ENCODE measurements at places on chromosomes 12 and 14.
A peak's percentile ranks its signal among the peaks of the same experiment; 100 is the strongest.

DNA sequence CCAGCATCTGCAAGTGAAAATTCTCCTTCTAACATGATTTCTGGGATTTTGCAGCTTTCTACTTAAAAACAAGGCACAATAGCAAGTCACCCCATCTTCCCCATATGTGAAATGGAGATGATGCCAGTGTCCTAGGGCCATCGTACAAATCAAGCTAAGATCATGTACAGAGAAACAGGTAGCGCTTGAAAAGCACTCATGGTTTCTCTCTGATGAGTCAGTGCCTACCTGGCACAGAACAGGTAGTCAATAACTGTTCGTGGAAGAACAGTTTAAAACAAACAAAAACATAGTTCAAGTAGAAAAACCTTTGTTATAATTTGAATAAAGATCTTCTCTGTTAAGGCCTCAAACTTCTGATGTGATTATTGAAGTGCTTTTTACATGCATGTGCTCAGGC lies 46.9 kb downstream of the RAD52 start:
- DNase-seq, result no peak

DNA sequence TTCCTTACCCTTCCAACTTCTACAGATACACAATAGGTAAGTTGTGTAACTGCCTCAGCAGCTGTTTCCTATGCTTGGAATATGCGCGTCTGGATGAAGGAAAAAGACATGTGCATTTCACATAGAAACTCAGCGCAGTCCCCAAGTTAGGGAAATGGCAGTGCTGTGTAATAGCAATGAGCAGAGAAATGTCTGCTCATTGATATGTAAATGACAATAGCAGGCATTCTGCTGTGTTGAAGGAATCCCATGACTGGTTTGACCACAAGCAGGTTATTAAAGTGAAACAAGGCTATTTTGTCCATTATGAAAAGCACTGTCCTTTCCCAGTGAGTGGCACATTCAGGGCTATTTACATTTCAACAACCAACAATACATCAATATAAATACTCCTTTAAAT lies 106.6 kb downstream of the BTG1 start:
- no peak for DNase-seq

- no peak for DNase-seq
Measured at GRCh38 chr12:96571101-96571862, 81.9 kb downstream of the CFAP54 start.

- DNase-seq, result peak; percentile 35
Measured at GRCh38 chr12:89825591-89826449, 117.2 kb upstream of the ATP2B1 start.

GRCh38 chr14:95294834-95295599 lies 24.7 kb downstream of the CLMN start:
- no peak for DNase-seq

- peak; percentile 46 for DNase-seq
Measured at GRCh38 chr14:75428230-75429104, 645 bp downstream of the JDP2 start.

GRCh38 chr14:105576525-105577088 lies 50.2 kb downstream of the TMEM121 start:
- DNase-seq, result no peak

- DNase-seq, result peak; percentile 76
Measured at GRCh38 chr14:103542605-103543088, 13.7 kb downstream of the TRMT61A start.

- DNase-seq, result peak; percentile 44
Measured at GRCh38 chr14:92922883-92923743, at the start of gene CHGA. Gene CHGA, plus strand, starts transcription at chr14:92923150. Its CDS starts 210 bp downstream, at chr14:92923360.

DNA sequence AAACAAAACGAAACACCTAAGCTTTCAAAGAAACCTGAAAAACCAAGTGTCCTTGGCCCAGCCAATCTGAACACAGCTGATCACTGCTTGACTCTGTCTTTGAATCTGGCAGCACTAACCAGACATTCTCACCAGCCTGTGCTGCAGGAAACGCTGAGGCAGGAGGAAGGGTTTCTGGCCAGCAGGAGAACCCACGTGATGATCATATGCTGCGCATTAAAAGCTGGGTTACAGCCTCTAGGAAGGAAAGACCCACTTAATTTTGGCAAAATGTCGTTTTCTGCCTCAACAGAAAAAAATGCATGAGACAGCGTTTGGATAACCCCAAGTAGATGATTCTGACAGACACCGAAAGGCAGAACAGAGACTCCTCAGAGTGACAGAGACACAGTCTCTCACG lies 9.8 kb downstream of the APPL2 start:
- DNase-seq, result peak; percentile 96

DNA sequence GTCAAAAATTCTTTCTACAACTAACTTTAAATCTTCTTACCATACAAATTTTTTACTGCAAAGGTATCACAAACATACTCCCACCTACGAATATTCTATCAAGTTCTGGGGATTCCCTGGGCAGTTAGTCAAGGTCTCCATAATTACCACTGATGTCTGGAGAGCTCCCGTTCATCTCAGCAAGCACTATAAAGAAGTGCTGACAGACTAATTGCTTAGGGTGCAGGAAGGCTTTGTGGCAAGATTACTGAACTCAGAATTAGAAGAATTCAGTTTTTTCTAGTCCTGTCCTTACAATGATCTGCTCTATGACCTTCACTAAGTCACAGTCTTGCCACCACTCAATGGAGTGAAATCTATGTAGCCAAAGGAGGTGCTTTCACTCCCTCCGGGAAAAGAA lies 61.5 kb downstream of the DUSP16 start:
- no peak for DNase-seq

- no peak for DNase-seq
Measured at GRCh38 chr12:82461393-82461792, 103.1 kb downstream of the METTL25 start.

DNA sequence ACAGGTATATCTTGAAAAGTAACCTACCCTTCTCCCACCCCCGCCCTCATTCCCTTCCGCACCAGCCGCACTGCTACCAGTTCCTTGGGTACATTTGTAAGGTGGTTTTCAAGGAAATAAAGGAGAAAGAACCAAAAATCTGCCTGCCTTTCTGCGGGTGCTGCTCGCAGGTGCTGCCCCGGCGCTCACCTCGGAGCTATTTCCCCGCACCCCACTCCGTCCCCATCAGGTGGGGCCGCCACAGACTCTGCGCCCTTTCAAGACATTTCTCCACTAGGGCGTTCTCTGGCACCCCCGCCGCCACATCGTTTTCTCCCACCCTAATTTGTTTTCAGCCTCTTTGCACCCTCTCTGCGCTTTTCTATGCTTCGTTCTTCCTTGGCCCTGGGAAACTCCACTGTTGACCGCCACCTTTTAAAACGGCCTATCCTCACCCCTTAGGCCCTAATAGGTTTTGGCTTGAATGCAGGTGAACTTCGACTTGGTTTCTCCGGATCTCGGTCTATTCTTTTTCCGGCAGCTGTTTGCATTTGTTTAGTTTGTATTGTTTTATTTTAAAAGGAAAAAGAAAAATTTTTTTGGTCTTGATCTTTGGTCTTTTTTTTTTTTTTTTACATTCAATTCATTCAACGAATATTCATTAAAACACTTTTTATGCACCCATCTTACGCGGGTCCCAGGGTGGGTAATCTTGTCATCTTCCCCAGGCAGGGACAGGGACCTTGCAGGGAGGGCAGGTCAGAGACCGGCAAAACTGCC lies 3.0 kb downstream of the VSX2 start:
- DNase-seq, result no peak

DNA sequence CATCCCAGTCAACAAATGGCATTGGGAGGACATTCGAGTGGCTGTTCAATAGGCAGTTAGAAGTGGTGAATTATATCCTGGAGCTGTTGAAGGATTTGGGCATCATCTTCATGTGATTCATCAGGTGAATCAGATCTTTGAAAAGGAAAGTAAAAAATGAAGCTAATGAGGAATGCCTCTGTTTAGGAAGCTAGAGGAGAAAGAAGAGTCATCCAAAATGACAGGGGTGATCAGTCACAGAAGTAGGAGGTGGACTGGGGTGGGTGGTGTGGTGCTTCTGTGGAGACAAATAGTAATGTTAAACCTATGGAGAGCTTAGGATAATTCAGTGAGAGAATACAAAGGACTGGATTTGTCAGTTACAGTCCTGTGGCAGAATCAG lies 32.7 kb downstream of the DIP2B start:
- DNase-seq, result no peak

DNA sequence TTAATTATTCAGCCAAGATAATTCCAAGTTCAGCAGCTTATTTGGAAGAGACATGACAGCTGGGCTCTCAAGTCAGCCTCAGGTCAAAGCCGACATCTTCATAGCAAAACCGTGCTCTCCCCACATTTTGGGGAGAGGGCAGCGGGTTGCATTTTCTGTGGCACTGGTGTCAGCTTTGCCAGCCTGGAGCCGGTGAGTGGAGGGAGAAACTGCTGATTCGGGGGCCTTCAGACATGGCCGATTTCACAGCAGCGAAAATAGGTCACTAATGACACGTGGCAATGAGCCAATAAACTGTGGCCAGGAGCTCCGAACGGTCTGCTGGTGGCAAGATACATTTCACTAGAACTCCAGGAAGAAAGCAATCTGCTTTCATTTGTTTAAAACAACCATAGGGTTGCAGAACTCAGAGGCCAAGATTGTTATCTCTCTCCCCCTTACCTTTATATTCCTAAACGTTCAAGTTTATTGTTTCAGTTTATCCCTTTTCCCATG lies 173.2 kb downstream of the CAND1 start:
- no peak for DNase-seq

DNA sequence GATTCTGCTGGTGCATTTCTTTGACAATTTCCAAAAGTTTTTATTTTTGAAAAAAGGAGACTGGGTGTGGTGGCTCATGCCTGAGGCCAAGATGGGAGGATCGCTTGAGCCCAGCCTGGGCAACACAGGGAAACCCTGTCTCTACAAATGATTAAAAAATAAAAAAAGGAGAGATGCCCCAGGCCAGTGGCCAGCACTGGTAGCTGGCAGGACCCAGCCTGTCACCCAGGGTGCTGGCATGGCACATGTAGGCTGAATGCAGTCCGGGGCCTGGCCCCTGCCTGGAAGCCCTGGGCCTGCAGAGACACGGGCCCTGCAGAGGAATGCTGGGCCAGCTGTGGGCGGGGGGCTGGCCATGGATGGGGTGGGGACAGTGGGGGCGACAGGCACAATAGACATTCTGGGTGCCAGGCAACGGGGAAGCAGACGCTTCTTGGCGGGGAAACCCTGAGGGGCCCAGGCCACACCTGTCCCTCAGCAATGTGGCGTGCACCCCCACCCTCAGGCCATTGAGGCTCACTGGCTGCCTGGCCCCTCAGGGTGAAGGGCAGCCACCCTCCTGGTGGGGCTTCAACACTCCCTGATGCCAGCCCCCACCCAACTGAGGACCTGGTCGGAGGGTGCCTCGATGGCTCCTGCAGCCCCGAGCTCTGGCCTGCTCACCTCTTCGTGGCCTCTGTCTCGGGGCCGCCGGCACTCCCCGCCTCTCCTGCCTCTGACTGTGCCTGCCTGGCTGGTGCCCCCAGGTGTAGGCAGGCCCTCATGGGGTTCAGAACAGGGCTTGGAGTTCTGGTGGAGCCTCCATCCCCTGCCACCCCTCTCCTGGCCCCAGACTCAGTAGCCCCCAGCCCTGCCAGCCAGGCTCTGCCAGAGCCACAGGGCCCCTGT lies 12.1 kb downstream of the TRMT61A start:
- no peak for DNase-seq

DNA sequence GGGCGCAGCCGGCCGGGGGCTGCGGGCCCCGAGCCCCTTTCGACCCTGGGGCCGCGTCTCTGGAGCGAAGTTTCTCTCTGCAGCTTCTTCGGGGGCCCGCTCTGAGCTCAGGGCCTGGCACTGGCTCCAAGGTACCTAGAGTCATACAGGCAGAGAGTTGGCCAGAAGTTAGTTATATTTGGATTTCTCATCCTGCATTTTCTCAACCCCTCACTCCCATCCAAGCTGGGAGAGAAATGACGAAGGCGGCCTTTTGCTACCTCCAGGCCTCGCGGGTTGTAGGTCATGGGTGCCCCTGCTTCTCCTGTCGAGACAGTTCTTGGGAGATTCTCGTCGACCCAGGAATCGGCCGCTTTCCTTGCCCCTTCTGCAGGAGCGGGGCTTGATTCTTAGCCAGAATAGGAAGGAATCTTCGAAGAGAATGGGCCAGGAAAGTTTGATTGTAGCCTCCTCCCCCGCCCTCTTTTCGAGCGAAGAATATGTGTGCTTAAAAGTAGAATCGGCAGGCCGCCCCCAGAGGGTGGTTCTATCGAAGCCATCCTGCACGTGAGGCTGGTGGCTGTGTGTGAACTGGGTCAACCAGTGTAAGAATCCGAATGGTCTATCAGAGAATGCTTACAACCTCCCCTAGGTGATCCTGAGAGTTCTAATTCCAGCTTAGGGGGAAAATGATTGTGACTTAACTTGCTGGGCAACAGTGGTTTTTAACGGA lies 785 bp downstream of the MLEC start:
- no peak for DNase-seq

GRCh38 chr12:103912069-103912468 lies 18.1 kb upstream of the HSP90B1 start:
- no peak for DNase-seq

GRCh38 chr14:98956181-98956580 lies 315.8 kb downstream of the BCL11B start:
- DNase-seq, result no peak

- peak; percentile 58 for DNase-seq
Measured at GRCh38 chr14:103126873-103127304, 3.6 kb downstream of the TNFAIP2 start.

DNA sequence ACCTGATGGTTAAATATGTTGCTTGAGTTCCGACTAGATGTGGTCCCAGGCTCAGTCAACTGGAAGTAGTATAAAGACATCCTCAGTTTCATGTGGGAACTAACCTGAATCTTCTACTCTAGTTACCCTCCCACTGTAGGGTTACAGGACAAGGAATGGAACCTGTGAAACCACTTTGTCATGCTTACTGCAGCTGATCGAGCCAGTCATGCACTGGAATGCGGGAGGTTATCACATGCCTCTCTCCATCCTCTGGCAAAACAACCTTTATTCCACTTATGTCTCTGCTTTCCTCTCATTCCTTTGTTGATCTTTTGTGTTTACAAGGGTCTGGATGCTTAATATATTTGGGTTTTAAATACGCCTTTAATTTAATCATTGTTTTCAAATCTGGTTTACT lies 111.9 kb upstream of the DDHD1 start:
- no peak for DNase-seq

DNA sequence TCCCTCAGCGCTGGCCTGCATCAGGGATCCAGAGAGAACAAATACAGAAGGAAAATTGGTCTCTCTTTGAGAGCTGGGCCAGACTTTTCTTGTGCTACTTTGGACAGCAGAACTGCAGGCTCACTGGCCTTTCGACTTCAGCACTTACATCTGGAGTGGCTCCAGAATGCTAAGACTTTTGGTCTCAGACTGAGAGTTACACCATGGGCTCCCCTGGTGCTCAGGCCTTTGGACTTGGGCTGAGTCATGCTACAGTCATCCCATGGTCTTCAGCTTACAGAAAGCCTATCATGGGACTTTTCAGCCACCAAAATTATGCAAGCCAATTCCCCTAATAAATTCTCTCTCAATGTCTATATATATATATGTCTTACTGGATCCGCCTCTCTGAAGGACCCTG lies 9.0 kb upstream of the CD163 start:
- DNase-seq, result peak; percentile 14

GRCh38 chr12:110050927-110051326 lies 2.6 kb upstream of the C12orf76 start:
- no peak for DNase-seq

GRCh38 chr14:68043752-68044151 lies 224.2 kb downstream of the RAD51B start:
- DNase-seq, result no peak
